ENCODE measurements at places on chromosomes 12 and 14. TPM values are rescaled to one million over a fixed set of nuclear protein-coding genes. Genes with fewer than 3 reads are reported as not detected.
A peak's percentile ranks its signal among the peaks of the same experiment; 100 is the strongest.

The RNF212B gene
- total RNA-seq = not detected

The NIN gene
- 26.2 TPM for total RNA-seq

The RNASE1 gene
- total RNA-seq = 766 TPM

The MYH6 gene
- under 0.01 TPM for total RNA-seq

DNA sequence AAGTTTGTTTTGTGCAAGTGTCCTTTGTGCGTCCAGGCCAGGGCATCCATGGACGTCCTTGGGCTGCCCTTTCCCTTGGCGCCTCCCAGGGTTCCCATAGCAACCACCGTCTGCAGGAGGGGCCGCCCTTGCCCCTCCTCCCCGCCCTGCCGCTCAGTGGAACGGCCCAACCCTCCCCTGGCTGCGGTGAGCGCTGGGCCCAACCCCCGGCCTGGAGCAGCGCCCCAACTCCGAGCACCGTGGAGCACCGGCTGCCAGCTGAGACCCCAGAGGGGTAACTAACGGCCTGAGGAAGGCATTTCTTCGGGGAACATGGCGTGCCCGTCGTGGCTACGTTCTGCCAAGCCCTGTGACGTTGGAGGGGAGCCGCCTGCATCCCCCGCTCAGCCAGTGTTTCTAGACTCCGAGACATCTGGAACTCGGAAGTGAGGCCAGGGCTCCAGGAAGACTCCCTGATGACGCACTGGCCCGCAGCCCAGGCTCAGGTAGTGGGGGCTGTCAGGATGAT is 5.3 kb upstream of the ACACB start:
- no peaks in the 10 kb centered on the region for H3K27me3 ChIP-seq
- peak overlapping the region; percentile 89 for H3K27ac ChIP-seq
- peaks cover 35% of the 10 kb centered on the region for H3K36me3 ChIP-seq
- peaks cover 54% of the 10 kb centered on the region for H3K4me1 ChIP-seq
- peak overlapping the region; percentile 59 for H3K4me3 ChIP-seq
- DNase-seq = peak; percentile 97

GRCh38 chr14:30559638-30560091 is 707 bp downstream of the G2E3 start:
- peaks cover 21% of the 10 kb centered on the region for H3K4me1 ChIP-seq
- H3K27me3 ChIP-seq = no peaks in the 10 kb centered on the region
- H3K27ac ChIP-seq = peak overlapping the region; percentile 89

DNA sequence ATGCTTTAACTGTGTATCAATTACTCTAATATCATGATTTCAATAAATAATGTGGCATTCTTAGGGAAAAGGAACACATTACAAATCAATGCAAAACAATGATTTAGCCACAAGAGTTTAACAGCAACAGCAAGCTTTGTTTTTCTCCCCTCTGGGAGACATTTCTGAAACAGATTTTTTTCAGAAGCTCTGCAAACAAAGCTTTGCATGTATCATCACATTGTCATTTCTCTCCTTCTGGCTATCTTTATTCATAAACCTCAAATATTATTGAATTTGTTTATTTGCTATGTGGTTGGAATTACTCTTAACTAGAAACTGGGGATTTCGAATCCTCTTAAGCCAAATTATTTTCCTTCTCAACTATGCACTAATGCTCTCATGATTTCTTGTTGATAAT is 278.4 kb upstream of the ATXN7L3B start:
- no peaks in the 10 kb centered on the region for H3K27me3 ChIP-seq
- no peak overlapping the region for H3K27ac ChIP-seq
- no peak overlapping the region for H3K4me3 ChIP-seq
- no peaks in the 10 kb centered on the region for H3K36me3 ChIP-seq
- no peaks in the 10 kb centered on the region for H3K4me1 ChIP-seq

- no peak overlapping the region for H3K4me3 ChIP-seq
- peaks cover 49% of the 10 kb centered on the region for H3K4me1 ChIP-seq
Measured at GRCh38 chr12:79685068-79685467, 5.7 kb downstream of the PAWR start.

- no peaks in the 10 kb centered on the region for H3K36me3 ChIP-seq
- no peak for DNase-seq
- no peak overlapping the region for H3K4me3 ChIP-seq
- H3K4me1 ChIP-seq = no peaks in the 10 kb centered on the region
- no peak overlapping the region for H3K27ac ChIP-seq
Measured at GRCh38 chr12:82596483-82596882, 90.2 kb upstream of the TMTC2 start.

- no peak for DNase-seq
- H3K27me3 ChIP-seq = no peaks in the 10 kb centered on the region
- H3K4me3 ChIP-seq = peak overlapping the region; percentile 81
- peaks cover 88% of the 10 kb centered on the region for H3K4me1 ChIP-seq
- peak overlapping the region; percentile 98 for H3K27ac ChIP-seq
Measured at GRCh38 chr14:73757876-73758391, 43.8 kb upstream of the PNMA1 start.

GRCh38 chr12:113133036-113133435 is 2.5 kb downstream of the RASAL1 start:
- H3K4me3 ChIP-seq = no peak overlapping the region
- H3K27ac ChIP-seq = no peak overlapping the region
- H3K4me1 ChIP-seq = peaks cover 10% of the 10 kb centered on the region
- H3K36me3 ChIP-seq = no peaks in the 10 kb centered on the region
- no peak for DNase-seq

DNA sequence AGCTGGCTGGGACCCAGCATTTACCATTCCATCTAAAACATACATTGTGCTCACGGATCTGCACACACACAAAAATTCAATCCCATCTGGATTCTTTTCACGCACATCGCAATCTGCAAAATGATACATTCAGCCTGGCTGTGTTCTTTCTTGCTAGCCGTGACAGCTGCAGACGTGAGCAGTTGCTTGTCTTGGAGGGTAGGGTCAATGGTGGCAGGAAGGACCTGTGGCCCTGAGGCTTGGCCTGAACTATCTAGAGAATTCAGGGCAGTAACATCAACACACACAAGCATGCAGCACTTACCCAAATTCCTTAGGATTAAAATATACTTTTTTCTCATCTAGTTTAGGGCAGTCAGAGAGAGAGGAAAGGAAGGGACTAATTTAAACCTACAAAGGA is 72.0 kb downstream of the DICER1 start:
- no peak overlapping the region for H3K27ac ChIP-seq
- H3K4me3 ChIP-seq = no peak overlapping the region
- peaks cover 50% of the 10 kb centered on the region for H3K36me3 ChIP-seq
- H3K4me1 ChIP-seq = no peaks in the 10 kb centered on the region
- H3K27me3 ChIP-seq = no peaks in the 10 kb centered on the region

- H3K27ac ChIP-seq = no peak overlapping the region
- DNase-seq = no peak
- no peaks in the 10 kb centered on the region for H3K27me3 ChIP-seq
- no peaks in the 10 kb centered on the region for H3K36me3 ChIP-seq
- no peak overlapping the region for H3K4me3 ChIP-seq
Measured at GRCh38 chr12:5267603-5268423, 164.1 kb upstream of the NTF3 start.

DNA sequence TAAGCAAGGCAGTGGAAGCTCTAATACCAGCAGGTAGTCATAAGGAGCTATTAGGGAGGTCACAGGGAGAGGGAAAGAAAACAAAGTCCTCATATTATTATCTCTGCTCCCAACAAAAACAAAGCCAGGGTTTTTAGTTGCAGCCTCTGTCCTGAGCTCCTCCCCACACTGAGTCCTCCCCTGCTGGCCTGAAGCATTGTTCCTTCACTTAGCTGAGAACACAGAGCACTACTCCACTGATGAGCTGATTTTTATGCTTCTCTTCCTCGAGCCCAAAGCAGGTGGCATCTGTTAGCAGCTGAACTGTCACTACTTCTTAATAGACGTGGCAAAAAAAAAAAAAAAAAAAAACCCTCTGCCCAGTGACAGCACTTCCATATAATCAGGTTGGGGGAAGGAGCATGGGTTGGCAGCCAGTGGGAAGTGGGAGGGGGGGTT is 10.5 kb upstream of the STAC3 start:
- DNase-seq = no peak
- no peak overlapping the region for H3K4me3 ChIP-seq
- H3K27me3 ChIP-seq = no peaks in the 10 kb centered on the region
- peaks cover 52% of the 10 kb centered on the region for H3K36me3 ChIP-seq
- peaks cover 6% of the 10 kb centered on the region for H3K4me1 ChIP-seq

DNA sequence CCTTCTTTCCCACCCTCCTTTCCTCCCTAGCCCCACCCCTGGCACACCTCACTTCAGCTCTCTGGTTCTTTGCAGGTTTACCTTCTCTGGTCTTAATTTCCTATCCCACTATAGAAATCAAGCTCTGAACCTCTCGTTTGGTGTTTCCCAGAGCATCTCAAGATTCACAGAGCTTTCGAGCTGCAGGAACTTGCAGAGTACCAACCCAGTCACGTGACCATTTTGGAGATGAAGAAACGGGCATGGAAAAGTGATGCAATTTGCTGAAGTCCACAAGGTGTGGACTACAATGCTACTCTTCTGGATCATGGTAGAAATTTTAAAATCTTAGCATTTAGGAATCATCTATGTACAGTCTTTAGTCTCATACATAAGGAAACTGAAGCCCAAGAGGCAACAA is 205.8 kb downstream of the NTF3 start:
- no peak overlapping the region for H3K4me3 ChIP-seq
- DNase-seq = no peak
- H3K36me3 ChIP-seq = no peaks in the 10 kb centered on the region

DNA sequence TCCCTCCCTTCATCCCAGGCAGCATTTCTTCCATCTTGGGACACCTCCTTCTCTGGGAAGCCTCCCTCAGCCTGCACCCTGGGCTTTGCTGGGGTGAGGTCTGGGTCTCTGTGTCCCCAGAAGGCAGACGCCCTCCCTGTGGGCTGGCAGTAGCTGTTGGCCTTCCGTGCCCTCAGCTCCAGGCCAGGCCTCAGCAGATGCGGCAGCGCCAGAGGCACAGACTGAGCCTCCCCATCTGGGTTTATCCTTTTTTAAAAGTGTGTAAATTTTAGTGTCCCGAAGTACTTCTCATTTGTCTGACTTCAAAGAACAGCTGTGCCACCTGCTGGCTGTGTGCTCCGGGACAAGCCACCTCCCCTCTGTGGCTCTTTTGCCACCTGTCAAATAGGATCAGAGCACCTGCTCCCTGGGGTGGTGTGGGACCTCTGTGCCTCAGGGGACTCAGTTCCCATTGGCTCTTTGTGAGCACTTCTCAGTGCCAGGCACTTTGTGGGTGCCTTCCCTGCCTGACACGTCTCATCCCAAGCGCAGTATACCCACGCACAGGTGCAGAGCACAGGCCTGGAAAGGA is 11.1 kb downstream of the EXOC3L4 start:
- H3K27me3 ChIP-seq = peaks cover 65% of the 10 kb centered on the region
- H3K4me1 ChIP-seq = peaks cover 58% of the 10 kb centered on the region
- DNase-seq = no peak
- H3K36me3 ChIP-seq = no peaks in the 10 kb centered on the region

DNA sequence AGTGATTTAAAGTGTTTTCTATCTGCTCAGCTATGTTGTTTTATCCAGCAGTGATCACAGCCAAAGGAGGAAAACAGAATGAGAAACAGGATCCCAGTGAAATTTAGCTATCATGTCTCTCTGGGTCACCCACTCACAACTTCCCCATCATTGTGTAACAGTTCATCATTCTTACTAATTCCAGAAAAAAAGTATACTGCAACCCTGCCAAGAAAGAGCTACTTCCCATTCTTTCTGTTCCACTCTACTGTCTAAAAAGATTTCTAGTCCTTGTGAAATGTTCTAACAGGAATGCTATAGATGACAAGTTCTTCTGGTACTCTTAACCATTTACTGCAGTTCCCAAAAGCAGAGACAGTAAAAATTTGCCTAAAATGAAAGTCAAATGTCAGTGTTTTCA is 39.2 kb upstream of the CD163 start:
- DNase-seq = no peak
- no peaks in the 10 kb centered on the region for H3K36me3 ChIP-seq
- H3K27ac ChIP-seq = no peak overlapping the region
